Fibroblast of the aortic adventitia (primary cell): ENCODE measurements at places on chromosomes 1 and 21. TPM values are rescaled to one million over a fixed set of nuclear protein-coding genes. Genes with fewer than 3 reads are reported as not detected.

SERPINC1 gene
- not detected in 2 replicates for total RNA-seq

HOOK1 gene
- total RNA-seq: under 0.01 TPM in 1 of 2 replicates, not detected in the other

DNA sequence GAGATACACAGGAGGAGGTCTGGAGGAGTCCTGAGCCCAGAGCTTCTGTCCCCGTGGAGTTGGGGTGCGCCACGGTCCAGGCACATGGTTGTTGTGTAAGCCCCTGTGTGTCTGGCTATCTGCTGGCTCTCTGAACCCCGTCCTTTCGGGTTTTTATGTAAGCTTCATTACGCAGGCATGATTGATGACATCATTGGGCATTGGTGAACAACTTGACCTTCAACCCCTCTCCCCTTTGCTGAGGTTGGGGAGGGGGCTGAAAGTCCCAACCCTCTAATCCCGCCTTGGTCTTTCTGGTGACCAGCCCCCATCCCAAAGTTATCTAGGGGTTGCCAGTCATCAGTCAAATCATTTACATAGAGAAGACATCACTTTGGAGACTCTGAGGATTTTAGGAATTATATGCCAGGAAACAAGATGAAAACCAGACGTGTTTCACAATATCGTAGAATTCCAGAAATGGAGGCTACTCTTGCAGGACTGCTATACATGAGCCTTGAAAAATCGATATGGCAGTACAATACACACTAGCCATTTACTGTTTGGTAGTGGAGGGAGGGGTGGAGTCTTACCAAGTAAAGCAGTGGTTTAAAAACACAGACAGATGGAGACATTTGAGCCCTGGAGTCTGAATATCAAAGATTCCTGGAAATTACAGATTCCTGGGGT is 69.8 kb upstream of the SCAF4 start:
- no peak for DNase-seq

DNA sequence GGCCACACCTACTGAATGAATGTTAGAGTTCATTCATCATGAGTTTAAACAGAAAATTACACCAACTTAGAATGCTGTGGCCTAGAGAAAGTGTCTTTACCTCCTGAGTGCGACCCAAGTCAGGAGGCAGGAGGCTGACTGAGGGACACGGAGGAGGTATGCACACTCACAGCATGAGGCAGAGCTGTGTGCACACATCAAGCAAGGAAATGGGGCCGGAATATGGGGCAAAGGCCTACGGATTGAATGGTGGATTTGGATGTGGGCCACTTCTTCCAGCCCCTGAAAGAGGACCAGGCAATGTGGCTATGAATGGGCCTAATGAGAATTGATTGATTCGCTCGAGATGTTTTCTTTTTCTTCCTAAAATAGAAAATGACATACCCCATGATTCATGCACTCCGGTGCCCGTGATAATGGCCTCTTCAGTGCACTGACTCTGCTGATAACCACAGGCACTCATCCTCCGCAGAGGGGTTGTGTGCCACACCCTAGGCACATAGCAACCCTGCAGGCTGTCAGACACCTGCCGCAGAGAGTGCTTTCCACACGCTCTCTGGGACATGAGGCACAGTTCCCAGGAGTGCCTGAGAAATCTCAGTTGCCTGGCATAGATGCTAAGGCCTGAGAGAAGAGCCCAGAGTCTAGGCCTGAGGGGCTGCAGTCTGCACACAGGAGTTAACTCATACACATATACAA is 155.5 kb downstream of the GLUL start:
- no peak for DNase-seq

ELF3 gene
- total RNA-seq: 0.09 TPM in 1 of 2 replicates, not detected in the other

BRDT gene
- not detected in 2 replicates for total RNA-seq

ANP32E gene
- 35.1 and 52.1 TPM in 2 replicates for total RNA-seq
